ENCODE measurements at places on chromosomes 7 and 10.

DNA sequence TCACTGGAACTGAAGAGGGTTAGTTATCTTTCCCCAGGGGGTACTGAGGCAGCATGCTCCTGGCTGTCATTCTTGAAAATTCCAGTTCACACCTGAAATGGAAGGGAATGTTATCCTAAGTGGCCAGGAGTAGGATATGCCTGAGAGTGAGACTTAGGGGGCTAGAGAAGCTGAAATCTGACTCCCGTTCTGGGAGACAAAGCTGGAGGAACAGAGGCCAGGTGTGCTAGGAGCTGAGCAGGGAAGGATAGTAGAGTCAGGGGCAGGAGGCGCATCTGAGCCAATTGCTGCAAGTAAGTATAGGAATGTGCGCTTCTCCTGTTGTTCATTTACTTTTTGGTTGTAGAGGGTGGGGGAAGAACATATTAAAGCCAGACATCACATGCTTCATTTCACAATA lies 58.1 kb upstream of the KIAA1217 start:
- DNase-seq: no peak

- no peak for DNase-seq
These were observed 134.7 kb downstream of the MGMT start for GRCh38 chr10:129601737-129602136.

DNA sequence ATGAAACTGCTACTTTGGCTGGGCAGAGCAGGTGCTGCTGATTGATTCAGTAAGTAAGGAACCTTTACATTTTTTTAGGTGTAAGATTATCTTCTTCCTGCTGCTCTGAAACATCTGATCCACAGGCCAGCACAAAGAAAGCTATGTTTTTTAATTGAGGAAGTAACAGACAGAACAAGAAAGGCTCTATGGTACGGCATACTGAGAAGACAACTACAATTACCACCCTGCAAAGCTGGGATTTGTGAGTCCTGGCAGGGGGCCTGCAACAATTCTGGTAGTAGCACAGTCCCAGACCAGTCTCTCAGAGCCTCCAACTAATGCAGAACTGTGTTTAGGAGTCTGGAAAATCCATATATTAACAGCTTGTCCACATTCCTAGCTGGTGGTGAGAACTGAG lies 103.0 kb upstream of the LRRTM3 start:
- peak; percentile 15 for DNase-seq

DNA sequence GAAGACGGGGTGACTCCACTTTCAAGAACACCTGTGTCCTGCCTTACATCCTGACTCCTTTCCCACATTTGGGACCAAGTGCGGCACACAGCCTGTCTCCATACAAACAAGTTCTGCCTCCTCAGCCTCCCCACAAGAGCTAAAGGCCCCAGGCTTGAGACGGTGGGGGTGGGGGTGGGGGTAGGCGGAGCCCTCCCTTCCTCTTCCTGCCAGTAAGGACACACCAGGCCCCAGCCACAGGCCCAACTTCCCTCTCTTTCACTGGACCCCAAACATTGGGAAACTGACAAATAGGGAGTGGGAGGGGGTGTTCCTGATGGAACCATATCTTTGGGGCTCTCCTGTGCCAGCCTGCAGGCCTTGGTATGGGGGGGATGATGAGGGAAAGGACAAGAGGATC lies 4.6 kb downstream of the CDK5 start:
- DNase-seq: no peak

- DNase-seq: no peak
These were observed 37.0 kb upstream of the CCSER2 start for GRCh38 chr10:84291384-84291783.

GRCh38 chr10:24255115-24255880 lies 46.4 kb downstream of the KIAA1217 start:
- no peak for DNase-seq

DNA sequence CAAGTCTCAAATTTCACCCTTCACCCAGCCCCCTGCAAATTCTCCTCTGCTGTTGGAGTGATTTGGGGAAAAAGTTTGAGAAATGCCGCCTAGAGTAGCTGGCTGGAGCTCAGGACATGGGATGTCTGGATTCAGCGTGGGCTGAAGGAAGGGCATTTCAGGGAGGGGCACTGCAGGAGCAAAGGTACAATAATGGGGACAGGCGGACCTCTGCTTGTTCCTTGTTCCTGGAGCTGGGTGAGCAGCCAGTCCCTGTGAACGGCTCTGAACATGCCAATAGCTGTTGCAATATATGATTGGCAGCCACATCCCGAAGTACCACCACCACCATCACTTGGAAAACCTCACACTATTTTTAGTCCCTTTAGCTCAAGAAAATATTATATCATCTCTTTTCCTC lies 23.4 kb downstream of the ADRA2A start:
- DNase-seq: peak; percentile 65

GRCh38 chr10:128109707-128110106 lies 16.5 kb downstream of the MKI67 start:
- no peak for DNase-seq

- no peak for DNase-seq
These were observed 71.3 kb downstream of the DENND11 start for GRCh38 chr7:141630621-141631020.

DNA sequence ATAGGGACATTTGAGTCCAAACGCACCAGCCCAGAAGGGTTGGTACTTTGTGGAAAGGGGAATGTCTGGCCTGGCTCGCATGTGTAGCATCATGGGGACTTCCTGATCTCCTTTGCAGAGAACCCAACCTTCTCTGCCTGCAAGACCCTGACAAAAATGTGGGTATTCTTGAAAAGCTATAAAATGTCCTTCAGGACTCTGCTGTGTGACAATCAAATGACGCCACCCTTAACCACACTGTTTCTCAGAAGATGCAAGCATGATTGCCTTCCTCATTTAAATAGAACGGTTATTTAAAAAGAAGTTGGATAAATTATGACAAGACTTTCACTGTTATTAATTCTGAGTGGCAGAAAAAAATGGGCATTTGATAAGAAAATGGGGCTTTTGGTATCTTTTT lies 15.1 kb upstream of the GPR15LG start:
- no peak for DNase-seq

- no peak for DNase-seq
These were observed 512.6 kb upstream of the SEMA3D start for GRCh38 chr7:85699482-85699881.

DNA sequence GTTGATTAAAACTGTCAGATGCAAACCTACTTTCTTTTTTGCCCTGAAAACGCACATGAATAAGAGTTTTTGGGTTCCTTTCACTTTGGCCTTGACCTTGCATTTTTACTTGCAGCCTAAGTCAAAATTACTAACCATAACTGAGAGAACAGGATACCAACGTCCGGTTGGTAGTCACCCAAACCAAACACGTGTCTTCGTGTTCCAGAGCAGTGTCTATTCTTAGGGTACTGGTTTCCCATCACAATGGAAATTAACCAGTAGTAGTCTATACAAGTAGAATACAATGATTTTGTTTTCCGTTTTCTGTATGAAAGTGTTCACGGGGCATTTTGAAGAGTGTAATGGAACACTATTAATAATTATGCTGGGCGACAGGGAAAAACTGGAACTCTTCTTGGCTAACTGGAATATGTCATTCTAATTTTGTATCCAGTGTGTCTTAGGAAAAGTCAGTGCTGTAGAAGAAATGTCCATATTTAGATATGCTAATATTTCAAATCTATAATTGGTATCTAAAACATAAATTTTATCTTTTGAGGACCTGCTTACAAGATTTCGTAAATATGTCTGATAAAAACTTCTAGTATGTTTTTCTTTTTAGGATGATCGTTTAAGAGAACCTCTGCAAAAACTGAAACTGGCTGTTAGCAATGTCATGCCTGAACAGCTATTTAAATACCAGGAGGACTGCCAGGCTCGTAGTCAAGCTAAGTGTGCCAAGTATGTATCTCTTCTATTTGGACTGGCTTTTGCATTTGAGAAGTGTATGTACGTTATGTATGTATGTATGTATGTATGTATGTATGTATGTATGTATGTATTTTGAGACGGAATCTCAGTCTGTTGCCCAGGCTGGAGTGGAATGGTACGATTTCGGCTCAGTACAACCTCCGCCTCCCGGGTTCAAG lies 40.9 kb downstream of the UBN2 start:
- no peak for DNase-seq

GRCh38 chr10:60155099-60155877 lies 234.4 kb downstream of the ANK3 start:
- no peak for DNase-seq

DNA sequence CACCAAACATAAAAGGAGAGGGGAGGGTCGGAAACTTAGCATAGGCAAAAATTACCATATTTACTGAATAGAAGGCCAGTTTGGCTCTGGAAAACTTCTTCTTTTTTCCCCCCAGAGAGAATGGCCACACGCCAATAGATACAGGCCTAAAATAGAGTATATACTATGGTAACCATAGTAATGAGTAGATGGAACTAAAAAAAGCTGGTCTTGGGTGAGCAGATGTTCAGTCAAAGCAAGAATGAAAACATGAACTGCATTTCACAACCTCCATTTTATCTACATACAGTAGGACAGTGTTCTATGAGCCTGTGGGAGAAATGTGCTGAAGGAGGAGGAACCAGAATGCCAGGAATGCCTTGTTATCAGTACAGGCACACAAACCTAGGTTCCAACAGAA lies 141.7 kb upstream of the SEMA3A start:
- DNase-seq: no peak

- no peak for DNase-seq
These were observed 139.0 kb downstream of the TACC2 start for GRCh38 chr10:122127943-122128342.

- no peak for DNase-seq
These were observed 46.4 kb downstream of the CREB5 start for GRCh38 chr7:28458732-28459131.

- DNase-seq: no peak
These were observed 25.6 kb downstream of the RNF216 start for GRCh38 chr7:5755704-5756504.

DNA sequence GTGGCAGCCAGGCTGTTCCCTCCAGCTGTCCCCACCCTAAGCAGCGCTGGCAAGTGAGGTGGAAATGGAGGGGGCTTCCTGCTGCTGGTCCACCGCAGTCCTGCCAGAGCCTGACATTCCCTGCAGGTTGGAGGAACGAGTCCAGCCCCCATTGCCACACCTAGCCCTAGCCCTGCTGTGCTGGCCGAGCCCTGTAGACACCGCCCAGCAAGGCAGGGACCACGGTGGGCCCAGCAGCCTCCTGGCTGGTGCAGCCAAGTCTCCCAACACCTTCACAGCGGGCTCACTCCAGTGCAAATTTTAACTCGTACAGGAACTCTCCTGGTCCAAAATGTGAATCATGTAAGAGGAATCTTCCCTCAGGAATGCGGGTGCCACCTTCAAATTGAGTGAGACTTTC lies 116.3 kb downstream of the PAXIP1 start:
- DNase-seq: no peak

DNA sequence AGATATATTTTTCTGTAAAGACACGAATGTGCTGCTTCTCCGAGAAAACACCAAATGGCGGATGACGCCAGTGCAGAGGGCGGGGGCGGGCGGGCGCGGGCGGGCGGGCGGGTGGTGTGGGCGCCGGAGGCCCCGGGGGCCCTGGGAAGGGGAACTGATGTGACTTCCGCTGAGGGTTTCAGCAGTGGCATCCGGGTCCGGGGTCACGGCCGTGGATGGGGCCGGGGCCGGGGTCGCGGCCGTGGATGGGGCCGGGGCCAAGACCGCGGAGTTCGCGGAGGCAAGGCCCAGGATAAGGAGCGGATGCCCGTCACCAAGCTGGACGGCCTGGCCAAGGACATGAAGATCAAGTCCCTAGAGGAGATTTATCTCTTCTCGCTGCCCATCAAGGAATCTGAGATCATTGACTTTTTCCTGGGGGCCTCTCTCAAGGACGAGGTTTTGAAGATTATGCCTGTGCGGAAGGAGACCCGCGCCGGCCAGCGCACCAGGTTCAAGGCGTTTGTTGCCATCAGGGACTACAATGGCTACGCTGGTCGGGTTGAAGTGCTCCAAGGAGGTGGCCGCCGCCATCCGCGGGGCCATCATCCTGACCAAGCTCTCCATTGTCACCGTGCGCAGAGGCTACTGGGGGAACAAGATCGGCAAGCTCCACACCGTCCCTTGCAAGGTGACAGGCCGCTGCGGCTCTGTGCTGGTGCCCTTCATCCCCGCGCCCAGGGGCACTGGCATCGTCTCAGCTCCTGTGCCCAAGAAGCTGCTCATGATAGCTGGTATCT lies 20.3 kb upstream of the IGF2BP3 start:
- DNase-seq: peak; percentile 38

DNA sequence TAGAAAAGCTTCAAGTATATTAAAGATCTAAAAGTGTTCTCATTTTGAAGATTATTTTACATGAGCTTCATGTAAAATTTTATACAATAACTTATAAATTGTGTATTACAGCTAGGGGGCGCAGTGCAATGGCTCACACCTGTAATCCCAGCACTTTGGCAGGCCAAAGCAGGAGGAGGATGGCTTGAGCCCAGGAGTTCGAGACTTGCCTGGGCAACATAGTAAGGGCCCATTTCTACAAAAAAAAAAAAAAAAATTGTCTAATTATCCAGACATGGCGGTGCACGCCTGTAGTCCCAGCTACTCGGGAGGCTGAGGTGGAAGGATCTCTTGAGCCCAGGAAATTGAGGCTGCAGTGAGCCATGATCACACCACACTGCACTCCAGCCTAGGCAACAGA lies 16.6 kb downstream of the ACBD5 start:
- DNase-seq: peak; percentile 36

GRCh38 chr10:18988338-18988737 lies 60.3 kb upstream of the MALRD1 start:
- DNase-seq: no peak

GRCh38 chr10:30832001-30832748 lies 199.5 kb downstream of the ZNF438 start:
- no peak for DNase-seq

- no peak for DNase-seq
These were observed 739.5 kb downstream of the SORCS1 start for GRCh38 chr10:106424981-106425380.

DNA sequence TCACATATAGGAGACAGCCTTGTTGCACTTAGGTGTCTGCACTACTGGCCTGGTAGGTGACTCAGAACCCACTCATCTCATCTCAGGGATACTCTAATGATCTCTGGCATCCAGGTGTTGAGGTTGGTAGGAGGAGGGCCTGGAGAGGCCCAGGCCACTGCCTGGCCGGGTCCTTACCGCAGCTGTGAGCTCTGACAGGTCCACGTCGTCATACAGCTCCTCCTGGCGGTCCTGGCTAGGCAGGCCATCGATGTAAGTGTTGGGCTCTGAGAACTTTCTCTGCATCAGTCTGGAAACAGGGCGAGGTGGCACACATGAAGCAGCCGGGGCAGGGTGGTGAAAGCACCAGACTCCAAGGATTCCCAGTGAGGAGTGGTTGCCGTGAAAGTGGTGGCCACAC lies 62.1 kb downstream of the VWA2 start:
- no peak for DNase-seq

GRCh38 chr7:98165827-98166667 lies 45.2 kb upstream of the BHLHA15 start:
- peak; percentile 72 for DNase-seq
